Breast epithelium (tissue), 4 donors: ENCODE measurements at places on chromosomes 5 and 9. TPM values are rescaled to one million over a fixed set of nuclear protein-coding genes. Genes with fewer than 3 reads are reported as not detected.

The NAIP gene
- total RNA-seq = 70.0 TPM

The NFIB gene
- total RNA-seq = 237 TPM

- DNase-seq = no peak
- H3K4me3 ChIP-seq = no peak overlapping the region
- H3K36me3 ChIP-seq = no peaks in the 10 kb centered on the region
- no peaks in the 10 kb centered on the region for H3K4me1 ChIP-seq
Observed at GRCh38 chr5:151742870-151743294, 15.5 kb downstream of the ATOX1 start.

DNA sequence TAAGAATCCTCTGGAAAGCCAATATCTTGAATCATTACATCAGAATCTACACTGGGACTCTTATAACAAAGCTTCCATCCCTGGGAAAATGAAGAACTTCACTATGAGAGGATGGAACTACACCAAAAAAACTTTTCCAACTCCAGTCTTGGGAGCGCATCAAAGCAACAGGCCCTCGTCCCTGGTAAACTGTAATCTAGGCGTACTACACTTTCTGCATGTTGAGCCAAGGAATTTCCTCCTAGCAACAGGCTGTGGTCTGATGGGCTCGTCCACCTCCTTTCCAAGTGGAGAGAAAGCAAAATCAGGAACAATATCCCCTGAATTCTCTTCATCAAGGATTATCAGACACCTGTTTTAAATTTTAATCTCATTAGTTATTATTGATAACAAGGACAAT, 94.1 kb downstream of the NFIB start:
- no peaks in the 10 kb centered on the region for H3K27me3 ChIP-seq
- no peaks in the 10 kb centered on the region for H3K36me3 ChIP-seq
- no peaks in the 10 kb centered on the region for H3K4me1 ChIP-seq
- no peak for DNase-seq
- H3K4me3 ChIP-seq = no peak overlapping the region

GRCh38 chr5:59193616-59194319, 610.9 kb downstream of the RAB3C start:
- H3K36me3 ChIP-seq = no peaks in the 10 kb centered on the region
- no peaks in the 10 kb centered on the region for H3K27me3 ChIP-seq
- H3K4me3 ChIP-seq = no peak overlapping the region

DNA sequence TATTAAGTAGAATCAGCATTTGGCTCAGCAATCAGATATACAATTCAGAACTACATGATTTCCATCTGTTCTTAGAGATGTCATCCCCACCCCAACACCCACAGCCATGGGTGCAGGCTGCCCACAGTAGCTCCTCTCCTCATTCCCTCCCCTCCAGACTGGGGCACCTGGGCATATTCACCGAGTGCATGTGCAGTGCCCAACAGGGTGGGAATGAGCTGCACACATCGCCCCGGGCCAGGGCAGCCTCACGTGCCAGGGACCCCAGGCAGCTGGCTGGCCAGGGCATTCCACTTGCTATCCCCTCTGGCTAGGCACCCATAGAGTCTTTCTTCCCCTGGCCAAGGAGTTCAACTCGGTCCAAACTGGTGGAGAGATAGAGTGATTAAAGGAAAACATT, 461.9 kb upstream of the NUDT12 start:
- DNase-seq = no peak
- no peak overlapping the region for H3K27ac ChIP-seq
- H3K4me3 ChIP-seq = no peak overlapping the region
- no peaks in the 10 kb centered on the region for H3K4me1 ChIP-seq

DNA sequence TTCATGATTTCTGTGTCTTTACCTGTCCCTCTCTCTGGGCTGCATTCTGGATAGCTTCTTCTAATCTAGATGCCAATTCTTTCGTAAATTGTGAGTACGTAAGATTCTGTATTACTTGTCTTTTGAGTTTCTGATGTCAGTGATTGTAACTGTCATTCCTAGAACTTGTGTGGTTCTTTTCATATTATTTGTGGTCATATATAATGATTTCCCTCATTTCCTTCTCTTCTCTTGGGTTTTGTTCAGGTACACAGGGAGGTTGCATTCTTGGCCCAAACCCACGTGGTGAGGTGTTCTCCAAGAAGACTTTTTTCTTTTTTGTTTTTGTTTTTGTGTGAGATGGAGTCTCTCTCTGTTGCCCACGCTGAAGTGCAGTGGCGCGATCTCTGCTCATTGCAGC, 13.8 kb downstream of the UGCG start:
- no peak overlapping the region for H3K4me3 ChIP-seq
- no peaks in the 10 kb centered on the region for H3K36me3 ChIP-seq
- H3K4me1 ChIP-seq = no peaks in the 10 kb centered on the region
- DNase-seq = no peak

- no peak overlapping the region for H3K27ac ChIP-seq
- H3K36me3 ChIP-seq = no peaks in the 10 kb centered on the region
- no peak overlapping the region for H3K4me3 ChIP-seq
- DNase-seq = no peak
- no peaks in the 10 kb centered on the region for H3K4me1 ChIP-seq
Observed at GRCh38 chr9:120438836-120439546, 141.0 kb downstream of the CDK5RAP2 start.

GRCh38 chr5:37720550-37720952, 119.3 kb downstream of the GDNF start:
- no peaks in the 10 kb centered on the region for H3K27me3 ChIP-seq
- peaks cover under 1% of the 10 kb centered on the region for H3K36me3 ChIP-seq
- H3K27ac ChIP-seq = no peak overlapping the region
- DNase-seq = no peak
